Hair follicular keratinocyte (primary cell): ENCODE measurements at places on chromosomes 4 and X. TPM values are rescaled to one million over a fixed set of nuclear protein-coding genes. Genes with fewer than 3 reads are reported as not detected.

HTR2C gene
- total RNA-seq = not detected in 2 replicates

CLDN34 gene
- not detected in 2 replicates for total RNA-seq

GPC3 gene
- total RNA-seq = not detected in 2 replicates

MAGEA10 gene
- not detected in 2 replicates for total RNA-seq

USP17L17 gene
- not detected in 2 replicates for total RNA-seq

PIN4 gene
- 9.3 and 18.9 TPM in 2 replicates for total RNA-seq

SMIM10L2A gene
- total RNA-seq = 0.80 and 2.0 TPM in 2 replicates

MID1 gene
- total RNA-seq = 3.6 and 7.6 TPM in 2 replicates

BGN gene
- 0.30 and 1.0 TPM in 2 replicates for total RNA-seq

L1CAM gene
- total RNA-seq = 3.0 and 9.4 TPM in 2 replicates

EDA gene
- 0.38 and 0.70 TPM in 2 replicates for total RNA-seq
